ENCODE measurements at places on chromosomes 5 and 9.

GRCh38 chr5:176400382-176401156 is 12.0 kb downstream of the HIGD2A start:
- no peak for DNase-seq

- no peak for DNase-seq
These were observed 344.9 kb upstream of the PIK3R1 start for GRCh38 chr5:67870662-67871061.

- DNase-seq = no peak
These were observed 18.7 kb upstream of the RHOBTB3 start for GRCh38 chr5:95712347-95712958.

DNA sequence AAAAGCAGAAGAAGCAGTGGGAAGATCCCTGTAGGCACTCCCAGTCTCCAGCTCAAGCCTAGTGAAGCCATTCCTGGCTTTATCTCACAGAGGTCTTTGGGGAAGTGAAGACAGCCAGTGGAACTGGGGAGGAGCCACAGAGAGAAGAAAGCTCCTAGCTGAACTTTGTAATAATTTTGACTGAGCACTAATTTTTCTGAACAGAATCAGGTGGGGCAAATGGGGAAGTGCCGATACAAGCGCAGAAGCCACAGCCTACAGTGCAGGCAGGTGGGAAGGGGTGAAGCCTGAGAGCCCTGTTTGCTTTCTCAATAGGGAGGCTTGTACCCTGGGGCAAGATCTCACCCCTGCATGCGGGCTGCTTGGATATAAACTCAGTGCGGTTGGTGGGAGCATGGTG is 48.4 kb upstream of the SNAPC3 start:
- no peak for DNase-seq

DNA sequence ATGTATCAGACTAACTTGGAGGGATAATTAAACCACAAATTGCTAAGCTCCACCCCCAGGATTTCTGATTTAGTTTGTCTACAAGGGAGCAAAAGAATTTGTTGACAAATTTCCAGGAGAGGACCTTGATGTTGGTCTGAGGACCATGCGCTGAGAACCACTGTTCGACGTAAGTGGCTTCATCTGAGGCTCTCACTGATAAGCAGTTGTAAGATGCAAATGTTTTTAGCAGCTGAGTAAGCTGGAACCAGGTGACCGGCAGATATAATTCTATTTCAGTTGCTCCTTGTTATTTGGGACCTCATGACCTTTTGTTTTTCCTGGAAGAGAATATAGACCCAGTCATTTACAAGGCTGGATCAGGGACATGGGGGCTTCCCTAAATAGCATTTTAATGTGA is 14.1 kb upstream of the SPINK1 start:
- no peak for DNase-seq

Measured in GM10248 (cell line).